ENCODE measurements at places on chromosomes 6 and 20.
A peak's percentile ranks its signal among the peaks of the same experiment; 100 is the strongest.

- DNase-seq: no peak
These were observed 36.2 kb upstream of the DSP start for GRCh38 chr6:7505189-7505699.

DNA sequence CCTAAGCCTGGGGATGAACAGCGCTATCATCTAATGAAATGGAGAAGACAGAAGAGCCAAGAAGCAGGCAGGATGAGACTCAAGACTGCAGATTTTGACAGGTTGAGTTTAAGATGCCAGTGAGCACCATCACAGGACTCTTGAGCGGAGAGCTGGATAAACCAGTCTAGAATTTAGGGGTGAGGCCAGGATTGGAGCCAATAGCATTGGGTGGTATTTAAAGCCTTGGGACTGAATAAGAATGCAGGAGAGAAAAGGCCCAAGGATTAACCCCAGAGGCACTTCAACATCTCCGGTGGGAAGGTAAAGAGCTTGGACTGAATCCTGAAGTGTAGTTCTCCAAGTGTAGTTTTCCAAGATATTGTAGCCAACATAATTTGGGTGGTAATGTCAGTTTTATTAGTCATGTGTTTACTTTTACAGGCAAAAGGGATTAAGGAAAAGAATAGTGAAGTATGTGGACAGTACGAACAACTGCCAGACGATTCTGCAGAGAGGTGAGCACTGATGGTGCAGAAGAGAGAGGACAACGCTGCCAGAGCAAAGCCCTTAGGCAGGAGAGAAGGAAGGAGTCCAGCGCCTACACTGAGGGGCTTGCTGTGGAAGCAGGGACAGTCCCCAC lies 85.2 kb downstream of the DTNBP1 start:
- DNase-seq: no peak

DNA sequence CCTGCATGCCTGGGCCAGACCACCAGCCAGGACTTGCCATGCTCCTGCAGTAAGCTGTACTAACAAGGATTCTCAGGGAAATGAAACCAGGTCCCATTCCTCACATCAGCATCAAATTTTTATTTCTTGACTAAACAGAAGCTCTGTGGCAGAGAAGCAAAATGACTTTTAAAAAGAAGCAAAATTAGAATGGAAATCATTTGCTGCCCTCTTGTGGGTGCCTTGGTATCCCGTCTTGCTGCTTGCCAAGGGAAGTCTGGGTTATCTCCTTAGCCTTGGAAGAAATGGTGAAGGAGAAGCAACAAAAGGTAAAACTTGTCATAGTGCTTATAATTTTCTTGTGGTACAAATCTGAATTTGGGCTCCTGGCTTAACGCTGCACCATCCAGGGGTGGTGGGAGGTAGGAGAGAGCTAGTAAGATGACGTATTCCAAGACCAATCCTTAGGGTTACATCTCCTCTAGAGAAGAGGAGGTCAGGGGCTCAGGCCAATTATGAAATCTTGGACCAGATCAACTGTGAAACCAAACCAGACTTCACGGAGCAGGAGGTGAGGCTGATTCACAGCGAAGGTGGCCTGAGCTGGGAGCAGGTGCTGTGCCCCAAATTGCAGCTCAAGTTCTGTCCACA lies 107.5 kb downstream of the FAXC start:
- DNase-seq: no peak

DNA sequence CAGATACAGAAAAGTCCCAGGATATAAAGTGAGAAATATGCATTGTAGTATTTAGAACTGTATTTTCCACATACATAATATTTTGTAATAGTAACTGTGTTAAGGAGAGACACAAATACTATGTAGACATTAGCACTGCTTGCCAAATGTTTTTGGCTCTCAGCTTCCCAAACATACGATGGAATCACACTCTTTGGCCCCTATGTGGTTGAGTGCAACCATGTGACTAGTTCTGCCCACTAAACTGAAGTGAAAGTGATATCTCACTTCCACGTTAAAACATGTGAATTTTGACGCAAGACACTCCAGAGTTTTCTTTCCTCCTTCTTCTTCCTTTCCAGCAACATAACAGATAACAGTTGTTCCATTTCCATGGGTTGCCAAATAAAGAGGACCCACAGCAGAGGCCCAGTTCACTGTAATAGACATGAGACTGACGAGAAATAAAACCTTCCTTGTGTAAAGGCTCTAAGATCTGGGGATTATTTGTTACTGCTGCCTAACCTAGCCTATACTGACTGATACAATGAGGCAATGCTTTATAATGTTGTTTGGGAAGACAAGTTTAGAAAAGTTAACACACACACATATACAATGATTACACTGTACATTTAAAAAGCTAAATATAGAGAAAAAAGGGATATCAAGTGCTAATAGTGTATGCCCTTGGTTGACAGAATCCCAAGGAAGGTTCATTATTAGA lies 97.2 kb downstream of the PTPRT start:
- DNase-seq: no peak

DNA sequence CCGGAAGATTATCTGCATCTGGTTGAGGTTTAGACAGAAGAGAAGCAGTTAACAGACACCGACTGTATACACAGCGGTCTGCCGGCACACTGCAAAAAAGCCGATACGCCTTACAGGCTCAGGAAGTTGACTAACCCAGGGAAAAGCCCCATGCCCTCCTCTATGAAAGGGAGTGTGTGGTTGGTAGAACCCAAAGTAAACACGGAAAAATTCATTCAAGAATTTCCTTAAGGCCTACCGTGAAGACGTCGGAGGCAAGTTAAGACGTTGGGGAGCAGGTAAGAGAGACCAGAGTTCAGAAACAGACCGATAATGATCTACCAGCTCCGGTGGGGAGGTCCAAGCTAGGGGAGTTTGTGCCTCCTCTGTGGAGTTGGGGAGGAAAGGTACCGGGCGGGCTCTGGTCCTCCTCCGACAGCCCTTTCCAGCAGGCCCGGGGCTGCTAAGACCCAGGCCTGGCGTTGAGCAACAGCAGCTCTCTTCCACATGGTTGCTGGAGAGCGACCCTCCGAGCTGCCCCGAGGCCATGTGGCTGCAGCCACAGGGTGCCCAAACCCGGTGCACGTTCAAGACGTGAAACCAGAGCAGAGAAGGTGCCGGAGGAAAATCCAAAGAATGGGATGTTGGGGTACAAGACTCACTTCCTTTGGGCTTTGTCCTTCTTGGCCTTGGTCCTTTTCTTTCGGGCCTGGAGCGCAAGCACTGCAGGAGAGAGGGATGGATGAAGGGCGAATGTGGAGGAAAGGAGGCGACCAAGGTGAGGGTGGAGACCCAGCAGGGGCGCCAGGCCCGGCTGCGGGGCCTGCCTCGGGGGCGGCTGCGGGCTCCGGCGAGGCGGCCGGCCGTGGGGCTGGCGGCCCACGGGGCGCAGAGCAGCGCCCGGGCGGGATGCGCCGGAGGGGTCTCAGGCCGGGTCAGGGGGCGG lies 809 bp downstream of the SRPK1 start:
- DNase-seq: peak; percentile 32

DNA sequence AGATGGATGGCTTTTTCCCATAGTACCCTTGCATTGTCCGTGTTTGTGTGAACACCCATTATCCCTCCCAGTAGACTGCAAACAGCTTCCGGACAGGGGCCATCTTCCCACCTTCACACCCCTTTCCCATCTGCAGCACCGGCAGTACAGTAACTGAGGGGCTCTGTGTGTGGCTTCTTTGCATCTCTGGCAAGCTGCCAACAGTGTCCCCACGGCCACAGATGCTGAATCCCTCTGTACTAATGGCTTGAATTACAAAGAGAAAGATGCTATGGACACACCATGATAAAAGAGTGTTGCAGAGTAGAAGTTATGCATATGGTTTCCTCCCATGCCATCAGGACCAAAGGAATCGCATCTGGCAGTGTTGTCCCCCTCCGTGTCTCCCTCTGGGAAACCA lies 101.1 kb upstream of the CDYL start:
- no peak for DNase-seq

DNA sequence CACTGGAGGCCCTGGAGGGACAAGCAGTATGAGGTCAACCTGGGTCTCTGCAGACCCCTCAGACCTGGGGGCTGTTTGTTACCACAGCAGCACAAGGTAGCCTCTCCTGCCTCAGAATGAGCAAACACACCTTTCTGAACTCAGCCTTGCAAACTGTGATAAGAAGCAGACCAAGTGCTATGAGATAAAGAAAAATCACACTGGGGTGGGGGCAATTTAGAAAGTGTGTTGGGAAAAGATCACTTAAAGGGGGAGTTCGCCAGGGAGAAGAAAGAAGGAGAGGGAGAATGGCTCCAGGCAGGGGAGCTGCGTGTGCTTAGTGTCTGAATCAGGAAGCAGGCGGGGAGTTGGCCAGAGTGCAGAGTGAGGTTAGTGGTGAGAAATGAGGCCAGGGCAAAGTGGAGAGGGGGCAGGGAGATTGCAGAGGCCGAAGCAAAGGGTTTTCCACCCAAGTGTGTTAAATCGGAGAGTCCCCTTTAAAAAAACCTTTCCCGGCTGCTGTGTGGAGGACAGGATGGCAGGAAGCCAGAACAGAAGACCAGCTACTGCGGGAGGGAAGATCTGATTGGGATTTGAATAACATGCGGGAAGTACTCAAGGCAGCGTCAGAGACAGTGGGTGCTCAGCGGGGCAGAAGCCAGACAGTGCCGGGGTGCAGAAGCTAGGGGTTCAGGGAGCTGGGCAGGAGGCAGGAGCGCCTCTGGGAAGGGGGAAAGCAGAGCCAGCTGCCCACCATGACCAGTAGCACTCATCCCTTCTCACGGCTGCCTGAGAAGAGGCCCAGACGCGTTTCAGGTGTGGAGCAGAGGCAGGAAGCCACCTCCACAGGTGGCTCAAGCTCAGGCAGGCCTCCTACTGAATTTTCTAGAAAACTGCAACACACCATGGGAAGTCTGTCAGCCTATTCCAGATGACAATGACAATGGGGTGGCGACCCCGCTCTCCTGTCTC lies 9.0 kb downstream of the ADA start:
- no peak for DNase-seq

DNA sequence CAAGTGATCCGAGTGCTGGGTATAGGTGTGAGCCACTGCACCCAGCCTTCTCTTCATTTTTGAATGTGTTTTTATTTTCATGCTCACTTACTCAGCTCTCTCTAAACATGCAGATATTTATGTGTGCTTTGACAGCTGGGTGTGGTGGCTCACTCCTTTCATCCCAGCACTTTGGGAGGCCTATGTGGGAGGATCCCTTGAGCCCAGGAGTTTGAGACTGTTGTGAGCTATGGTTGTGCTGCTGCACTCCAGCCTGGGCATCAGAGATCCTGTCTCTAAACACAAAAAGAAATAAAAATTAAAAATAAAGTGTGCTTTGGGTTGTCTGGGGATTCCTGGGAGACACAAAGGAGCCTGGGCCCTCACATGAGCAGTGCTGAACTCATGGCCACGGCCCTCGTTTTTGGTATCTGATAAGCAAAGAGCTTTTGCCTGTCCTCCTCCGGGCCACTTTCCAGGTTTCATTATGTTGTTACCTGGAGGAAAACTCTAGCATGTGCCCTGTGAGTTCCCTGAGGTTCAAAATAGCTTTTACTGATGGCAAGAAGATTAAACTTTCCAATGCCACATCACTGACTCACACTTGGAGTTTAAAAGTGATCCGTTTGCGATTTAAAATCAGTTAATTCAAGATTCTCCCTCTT lies 78.5 kb downstream of the CD164 start:
- no peak for DNase-seq

All from stimulated activated CD4-positive, alpha-beta T cell treated with anti-CD3 and anti-CD28 coated beads, Interleukin-2, amount 100 ng/mL, for 48 hours (primary cell).